ENCODE measurements at places on chromosomes 16 and 17.

DNA sequence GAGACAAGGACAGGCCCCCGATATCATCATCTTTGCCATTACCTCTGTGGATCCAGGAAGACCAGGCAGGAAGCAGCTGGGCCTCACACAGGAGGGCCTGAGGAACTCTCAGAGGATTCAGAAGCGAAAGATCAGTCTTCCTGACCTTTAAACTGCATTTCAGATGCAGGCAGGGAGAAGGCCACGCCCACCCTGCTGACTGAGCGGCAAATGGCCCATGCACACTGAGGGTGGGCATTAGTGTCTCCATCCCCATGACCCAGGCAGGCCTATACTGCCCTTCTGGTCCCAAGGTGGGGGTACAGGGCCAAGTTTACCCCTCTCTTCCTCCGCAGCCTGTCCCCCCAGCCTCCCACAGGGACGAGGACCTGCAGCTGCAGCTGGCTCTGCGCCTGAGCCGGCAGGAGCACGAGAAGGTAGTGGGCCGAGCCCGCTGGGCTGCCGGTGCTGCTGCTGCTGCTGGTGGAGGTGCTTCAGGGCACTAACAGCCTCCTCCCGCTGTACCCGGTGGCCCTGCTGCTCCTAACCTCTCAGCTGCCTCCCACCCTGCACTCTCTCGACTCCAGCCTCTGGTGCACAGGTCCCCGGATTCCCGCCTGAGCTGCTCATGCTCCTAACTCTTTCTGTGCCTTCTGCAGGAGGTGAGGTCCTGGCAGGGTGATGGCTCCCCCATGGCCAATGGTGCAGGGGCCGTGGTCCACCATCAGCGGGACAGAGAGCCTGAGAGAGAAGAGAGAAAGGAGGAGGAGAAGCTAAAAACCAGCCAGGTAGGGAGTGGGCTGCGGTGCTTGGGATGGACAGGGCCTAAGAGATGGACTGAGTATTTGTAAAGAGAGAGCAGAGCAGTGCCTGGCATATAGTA, 6.2 kb downstream of the EPN3 start:
- no peak for DNase-seq

GRCh38 chr16:82055728-82056549, 20.9 kb downstream of the HSD17B2 start:
- no peak for DNase-seq

DNA sequence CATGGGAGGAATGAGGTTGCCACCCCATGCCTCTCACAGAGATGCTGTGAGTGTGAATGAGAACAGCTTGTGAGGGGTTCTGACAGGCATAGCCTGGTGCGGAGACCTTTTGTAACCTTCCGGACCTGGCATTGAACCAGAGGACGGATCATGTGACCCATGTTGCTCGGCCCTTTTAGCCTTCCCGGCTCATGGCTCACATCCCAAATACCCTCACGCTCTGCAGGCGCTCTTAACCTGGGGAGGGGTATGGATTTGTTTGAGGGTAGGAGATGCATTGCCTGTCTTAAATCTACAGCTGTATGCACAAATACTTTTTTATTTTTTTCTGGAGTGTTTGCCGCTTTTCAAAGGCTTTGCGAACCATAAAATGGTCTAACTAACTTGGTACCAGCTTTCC, 102.4 kb upstream of the CRHR1 start:
- DNase-seq: no peak

DNA sequence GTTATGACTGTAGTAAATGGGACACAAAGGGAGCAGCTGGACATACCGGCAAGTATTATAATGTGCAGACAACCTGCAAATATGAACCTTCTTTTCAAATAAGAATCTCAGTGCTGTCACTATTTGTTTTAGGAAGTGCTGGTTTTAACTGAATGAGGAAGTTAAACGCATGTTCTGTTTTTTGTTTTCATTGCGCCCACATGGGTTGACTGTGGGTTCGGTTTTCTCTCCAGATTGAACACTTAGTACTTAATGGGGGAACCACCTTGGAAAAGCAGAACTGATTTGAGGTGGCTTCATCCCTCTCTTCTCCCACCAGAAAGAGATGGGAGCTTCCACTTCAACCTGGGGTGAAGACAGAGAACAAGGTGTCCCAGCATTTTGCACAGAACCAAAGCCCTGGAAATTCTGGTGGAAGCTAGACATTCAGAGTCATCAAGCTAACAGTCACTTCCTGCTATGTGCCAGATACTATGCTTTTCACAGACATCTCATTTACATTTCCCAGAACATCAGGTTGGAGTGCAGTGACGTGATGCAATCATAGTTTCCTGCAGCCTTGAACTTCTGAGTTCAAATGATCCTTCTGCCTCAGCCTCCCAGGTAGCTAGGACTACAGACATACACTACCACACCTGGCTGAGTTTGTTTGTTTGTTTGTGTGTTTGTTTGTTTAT, 149.8 kb downstream of the CDH13 start:
- no peak for DNase-seq

GRCh38 chr16:19963301-19963700, 78.7 kb upstream of the GPRC5B start:
- no peak for DNase-seq

DNA sequence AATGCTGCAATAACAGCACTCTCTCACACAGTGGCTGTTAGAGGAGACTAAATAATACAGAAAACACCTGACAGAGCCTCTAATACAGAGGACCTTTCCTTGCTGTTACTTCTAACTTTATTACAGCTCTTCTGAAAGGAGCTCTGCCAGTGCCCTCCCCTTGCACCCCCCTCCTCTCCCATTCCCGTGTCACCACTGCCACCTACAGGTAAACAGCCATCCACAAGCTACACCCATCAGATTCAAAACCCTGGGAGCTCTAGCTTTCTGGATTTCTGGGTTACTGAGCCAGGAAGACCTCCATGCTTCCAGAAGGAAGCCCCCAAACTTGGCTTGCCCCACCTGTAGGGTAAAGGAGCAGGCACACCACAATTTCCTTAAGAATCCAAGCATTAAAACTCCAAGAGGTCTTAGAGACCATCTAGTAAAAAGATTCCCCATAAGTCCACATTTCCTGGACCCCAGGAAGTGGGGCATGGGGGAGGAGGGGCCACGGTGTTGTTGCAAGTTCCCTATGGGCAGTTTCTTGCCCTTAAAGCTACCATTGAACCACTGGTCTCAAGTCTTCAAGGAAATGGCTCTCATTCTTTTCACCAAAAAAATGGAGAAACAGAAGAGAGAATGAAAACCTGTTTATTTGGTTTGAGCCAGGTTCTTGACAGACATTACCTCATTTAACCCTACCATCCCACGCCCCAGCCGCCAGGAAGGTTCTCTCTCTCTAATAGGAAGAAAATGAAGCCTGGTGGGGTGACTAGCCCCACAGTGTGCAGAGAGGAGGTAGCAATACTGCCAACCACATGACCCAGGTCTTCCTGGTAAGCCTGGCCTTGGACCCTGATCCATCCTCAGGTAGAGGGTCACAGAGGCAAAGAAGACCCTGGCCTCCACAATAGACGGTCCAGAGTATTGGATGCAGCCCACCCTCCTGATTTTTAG, 52.8 kb downstream of the TOM1L2 start:
- DNase-seq: peak; percentile 78

DNA sequence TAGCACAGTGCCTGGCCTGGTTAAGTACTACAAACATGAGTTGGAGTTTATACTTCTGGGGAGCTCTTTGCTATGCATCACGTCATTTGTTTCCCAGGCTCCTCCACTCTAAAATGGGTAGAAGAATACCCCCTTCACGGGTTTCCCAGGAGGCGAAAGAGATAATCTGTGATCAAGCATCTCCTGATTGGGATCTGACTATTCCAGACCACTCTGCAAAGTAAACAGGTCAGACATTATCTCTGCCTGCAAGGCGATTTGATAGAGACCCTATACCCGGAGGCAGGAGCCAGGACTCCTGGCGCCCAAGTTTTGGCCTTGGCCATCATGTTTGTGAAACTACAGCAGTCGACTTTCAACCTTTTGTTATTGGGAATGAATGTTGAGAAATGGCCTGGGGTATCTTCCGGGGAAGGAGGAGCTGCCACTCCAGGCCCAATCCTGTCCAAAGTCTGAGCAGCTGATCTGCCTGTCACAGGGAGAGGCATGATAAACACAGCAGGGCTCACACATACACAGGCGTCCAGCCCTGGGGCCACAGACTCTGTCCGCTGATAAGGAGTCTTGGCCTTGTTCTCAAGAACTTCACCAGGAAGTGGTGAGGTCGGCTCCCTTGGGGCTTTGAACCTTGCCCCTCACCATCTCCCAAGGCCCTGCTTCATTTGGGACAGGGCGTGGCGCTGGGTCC, 199.9 kb downstream of the MAF start:
- DNase-seq: no peak

DNA sequence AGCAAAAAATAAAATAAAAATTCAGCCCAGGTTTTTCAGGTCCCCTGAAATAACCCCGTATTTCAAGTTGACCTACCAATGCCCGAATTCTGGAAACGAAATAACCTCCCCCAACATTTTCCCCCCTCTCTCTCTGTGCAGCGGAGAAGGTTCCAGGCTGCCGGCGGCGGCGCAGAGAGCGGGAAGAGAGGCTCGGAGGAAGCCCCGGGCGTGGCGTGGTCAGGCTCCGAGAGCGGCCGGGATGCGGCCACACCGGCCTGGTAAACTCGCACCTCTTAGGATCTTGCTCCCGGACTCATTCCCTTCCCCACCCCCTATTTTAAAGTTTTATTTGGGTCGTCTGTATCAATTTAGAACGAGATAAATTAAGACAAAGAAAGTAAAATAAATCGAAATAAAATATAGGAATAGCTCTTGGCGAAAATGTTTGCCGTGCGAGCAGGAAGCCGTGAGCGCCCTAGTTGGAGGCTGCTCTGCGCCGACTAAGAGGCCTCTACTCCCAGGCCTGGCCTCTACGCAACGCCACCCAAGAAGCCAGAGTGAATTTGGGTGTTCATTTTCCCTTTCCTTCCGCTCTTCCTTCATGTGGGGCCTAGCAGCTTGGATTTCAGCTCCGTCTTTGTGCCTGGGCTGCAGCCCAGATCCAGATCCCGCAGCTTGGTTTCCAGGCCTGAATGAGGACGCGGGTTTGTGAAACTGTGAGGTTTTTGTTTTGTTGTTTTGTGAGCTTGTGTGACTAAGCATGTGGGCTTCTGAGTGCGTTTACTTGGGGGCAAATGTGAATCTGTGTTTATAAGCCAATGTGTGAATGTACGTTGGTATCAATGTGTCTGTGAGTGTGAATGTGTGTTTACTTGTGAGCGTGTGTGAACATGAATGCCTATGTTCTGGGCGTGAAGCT, 1.5 kb upstream of the HOXB6 start:
- no peak for DNase-seq

All from NCI-H2171 treated with DMSO at 0.1 percent for 48 hours (cell line).